Stimulated activated CD4-positive, alpha-beta T cell treated with anti-CD3 and anti-CD28 coated beads, Interleukin-1b, Interleukin-23, amount 100 ng/mL, for 24 hours (primary cell): ENCODE measurements at places on chromosomes 12 and 14.

DNA sequence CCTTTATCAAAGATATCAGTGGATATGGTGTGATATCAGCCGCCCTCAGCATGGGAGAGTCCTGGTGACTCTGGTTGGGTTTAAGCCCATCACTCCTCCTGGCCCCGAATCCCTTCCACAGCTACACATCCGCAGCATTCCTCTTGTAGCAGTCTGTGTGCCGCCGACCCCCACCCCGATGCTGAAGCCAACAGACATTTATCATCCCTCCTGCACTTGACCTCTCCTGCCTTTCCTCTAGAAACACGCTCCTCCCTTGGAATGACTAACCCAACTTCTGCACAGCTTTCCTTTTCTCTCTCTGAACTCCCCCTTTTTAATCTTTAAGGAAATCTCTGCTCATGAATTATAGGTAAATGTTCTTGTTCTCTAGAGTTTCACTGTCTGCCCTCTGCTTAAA lies 250.9 kb upstream of the FOXN3 start:
- no peak for DNase-seq

- no peak for DNase-seq
These were observed 37.4 kb downstream of the DAD1 start for GRCh38 chr14:22551605-22551997.

DNA sequence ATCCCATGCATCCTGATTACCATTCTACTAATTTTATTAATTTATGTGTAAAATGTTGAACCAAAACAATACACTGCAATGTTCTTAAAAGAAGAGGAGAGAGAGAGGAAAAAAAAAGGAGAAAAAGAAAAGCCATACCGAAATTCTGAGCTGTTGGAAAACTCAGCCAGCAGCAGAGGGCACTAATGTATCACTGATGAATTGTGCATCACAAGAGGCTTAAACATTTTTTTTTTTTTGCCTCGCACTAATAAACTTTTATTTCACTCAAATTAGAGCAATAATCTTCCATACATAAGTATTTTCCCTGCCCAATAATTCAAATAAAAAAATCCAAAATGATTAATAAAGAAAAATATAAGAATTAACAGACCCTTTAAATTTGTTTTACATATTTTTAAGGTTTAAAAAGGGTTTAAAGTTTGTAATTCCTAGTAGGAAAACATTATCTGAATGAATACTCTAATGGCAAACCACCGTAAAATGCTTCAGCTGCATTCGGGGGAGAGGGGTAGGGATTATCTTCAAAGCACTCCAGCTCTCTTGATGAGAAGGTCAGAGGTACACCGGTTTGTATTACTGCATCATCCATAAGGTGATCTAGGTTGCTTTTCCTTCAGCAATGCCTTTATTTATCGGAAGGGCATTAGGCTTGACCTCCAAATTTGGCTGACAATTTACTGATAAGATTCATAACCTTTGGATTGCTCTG lies 41.9 kb downstream of the ATP23 start:
- DNase-seq, result no peak

DNA sequence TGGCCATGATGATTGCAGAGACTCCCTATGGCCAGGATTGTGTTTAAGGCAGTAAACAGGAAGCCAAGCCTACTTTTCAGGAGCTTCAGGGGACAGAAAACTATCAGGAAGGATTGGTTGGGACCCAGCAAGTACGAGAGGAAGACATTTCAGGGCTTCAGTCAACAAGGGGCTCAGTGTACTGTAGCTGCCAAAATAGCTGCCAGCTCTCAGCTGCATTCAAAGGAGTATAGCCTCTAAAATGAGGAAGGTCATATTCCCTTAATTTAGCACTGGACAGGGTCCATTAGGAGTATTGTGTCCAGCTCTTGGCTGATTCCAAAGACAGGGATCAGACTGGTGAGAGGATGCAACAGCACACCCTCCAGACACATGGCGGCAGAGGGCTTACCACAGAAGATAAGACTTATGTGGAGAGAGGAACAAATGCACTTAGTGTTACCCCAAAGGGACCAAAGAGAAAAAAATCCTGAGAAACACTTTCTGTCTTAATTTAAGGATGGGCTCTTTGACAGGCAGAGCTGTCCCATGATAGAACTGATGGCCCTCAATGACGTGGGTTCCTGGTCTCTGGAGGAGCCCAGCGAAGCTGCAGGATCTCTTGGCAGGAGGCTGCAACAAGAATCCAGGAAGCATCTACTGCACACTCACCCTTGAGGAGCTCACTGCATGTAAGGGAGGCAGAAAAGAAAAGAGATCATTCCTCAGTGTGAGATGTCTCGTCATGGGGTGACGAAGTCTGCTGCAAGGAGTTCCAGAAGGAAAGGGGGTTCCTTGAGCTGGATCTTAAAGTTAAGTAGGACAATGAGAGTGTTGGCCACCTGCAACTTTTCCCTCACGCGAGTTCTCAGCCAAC lies 14.8 kb downstream of the BDKRB1 start:
- DNase-seq, result no peak

- no peak for DNase-seq
These were observed 40.7 kb downstream of the PLCZ1 start for GRCh38 chr12:18696971-18697602.

GRCh38 chr12:2683283-2684025 lies 111.3 kb upstream of the FKBP4 start:
- DNase-seq, result no peak

DNA sequence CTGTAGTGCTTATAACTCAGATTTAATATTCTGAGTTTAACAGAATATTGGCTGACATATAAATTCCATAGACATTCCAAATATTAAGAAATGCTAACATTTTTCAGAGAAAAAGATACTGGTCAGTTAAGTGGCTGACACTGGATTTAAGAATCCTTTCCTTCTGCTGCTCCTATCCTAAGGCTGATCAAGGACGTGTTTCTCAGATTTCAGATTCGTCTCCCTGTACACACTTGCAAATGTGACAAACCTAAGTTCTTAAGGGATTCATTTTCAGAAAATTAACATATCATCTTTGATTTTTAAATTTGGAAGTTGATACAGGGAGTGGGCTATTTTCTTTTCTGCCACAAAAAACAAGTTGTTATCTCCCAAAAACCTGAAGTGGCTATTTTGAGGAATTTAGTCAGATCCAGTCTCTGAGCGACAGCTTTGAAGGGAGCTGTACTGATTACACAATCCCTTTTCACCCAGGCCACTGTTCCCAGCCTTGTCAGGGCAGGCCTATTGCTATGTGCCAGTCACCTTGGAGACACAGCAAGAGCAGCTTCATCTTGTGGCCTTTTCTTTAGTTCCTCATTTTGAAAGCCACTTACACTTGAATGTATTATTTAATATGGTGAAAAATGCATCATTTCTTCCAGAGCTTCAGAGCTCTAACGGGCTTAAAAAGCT lies 370.6 kb downstream of the KCNH5 start:
- no peak for DNase-seq

DNA sequence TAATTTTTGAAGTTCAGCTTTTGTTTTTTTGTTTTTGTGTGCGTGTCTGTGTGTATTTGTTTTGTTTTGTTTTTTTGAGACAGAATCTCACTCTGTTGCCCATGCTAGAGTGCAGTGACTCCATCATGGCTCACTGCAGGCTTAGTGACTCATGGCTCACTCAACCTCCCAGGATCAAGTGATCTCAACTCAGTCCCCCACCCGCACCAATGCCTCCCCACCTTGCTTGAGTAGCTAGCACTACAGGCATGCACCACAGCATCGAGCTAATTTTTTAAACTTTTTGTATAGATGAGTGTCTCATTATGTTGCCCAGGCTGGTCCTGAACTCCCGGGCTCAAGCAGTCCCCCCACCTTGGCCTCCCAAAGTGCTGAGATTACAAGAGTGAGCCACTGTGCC lies 981.4 kb downstream of the BCL11B start:
- peak; percentile 7 for DNase-seq

DNA sequence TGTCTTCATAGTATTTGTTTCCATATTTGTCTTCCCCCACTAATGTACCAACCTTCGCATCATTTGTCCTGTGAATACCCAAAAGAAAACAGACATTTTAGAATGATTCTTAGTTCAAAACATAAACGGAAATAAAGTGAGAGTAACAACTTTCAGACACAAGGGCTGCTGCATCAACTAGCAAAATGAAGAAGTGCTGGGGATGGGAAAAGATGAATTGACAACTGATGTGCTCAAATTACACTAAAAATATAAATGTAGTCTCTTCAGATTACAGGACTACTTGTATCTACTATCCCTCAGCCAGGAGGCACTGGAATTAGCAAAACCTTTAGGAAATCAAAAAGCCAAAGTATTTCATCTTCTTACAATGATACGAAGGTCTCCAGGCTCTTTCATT lies 743 bp downstream of the NDUFA12 start:
- DNase-seq, result no peak

GRCh38 chr12:45296046-45296586 lies 80.2 kb downstream of the ANO6 start:
- DNase-seq, result no peak

- DNase-seq, result no peak
These were observed 23.7 kb upstream of the TMCC3 start for GRCh38 chr12:94674051-94674451.

DNA sequence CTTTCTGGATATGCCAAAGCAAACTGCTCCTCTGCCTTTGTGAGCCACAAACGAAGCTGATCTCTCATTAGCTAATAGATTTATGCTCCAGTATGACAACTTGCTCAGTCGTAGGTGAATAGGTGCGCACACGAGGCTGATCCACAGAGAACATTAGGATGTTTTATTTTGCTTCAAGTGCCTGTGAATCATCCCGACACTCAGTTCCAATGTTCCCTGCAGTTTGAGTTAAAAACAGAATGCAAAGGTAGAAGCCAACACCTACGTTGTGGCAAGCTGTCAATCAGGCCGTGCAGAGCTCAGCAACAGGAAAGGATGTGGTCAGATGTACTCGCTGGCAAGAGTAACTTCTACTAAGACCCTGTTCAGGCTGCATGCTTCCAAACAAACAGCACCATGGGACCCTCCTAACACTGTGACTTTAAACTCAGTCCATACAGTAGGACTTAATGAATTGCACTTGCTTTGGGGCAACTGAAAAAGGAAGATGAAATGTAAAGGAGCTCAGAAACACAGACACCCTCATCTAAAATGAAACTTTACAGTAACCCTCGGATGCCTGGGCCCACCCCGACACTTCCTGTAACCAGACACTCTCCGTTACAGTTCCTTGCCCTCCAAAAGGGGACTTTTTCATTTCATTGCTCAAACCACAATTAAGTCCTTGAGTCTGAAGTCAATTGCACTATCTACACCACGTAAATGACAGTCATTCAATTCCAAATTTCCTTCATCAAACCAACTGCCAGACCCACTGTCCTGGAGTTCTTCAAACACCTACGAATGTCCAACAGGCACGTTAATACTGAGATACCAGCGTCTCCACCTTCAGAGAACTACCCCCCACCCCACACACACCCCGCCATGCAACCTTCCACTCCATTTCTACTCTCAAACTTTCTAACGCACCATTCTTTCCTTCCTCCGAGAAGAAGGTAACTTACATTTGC lies 1.6 kb downstream of the CCDC88C start:
- DNase-seq, result no peak

GRCh38 chr12:111598637-111599452 lies at the start of gene ATXN2:
TSS of gene ATXN2 (minus strand) at chr12:111599315. CDS start at chr12:111599034, 281 bp downstream.
- DNase-seq, result peak; percentile 31

GRCh38 chr14:90970167-90970600 lies 90.3 kb downstream of the RPS6KA5 start:
- DNase-seq, result no peak

- DNase-seq, result no peak
These were observed 93.9 kb downstream of the PLBD1 start for GRCh38 chr12:14473707-14474287.

- DNase-seq, result no peak
These were observed 237.2 kb upstream of the SYT10 start for GRCh38 chr12:33676866-33677265.

GRCh38 chr14:58731465-58732293 lies 93.9 kb downstream of the DACT1 start:
- no peak for DNase-seq

- no peak for DNase-seq
These were observed 56.6 kb upstream of the ATXN7L3B start for GRCh38 chr12:74481078-74481477.

DNA sequence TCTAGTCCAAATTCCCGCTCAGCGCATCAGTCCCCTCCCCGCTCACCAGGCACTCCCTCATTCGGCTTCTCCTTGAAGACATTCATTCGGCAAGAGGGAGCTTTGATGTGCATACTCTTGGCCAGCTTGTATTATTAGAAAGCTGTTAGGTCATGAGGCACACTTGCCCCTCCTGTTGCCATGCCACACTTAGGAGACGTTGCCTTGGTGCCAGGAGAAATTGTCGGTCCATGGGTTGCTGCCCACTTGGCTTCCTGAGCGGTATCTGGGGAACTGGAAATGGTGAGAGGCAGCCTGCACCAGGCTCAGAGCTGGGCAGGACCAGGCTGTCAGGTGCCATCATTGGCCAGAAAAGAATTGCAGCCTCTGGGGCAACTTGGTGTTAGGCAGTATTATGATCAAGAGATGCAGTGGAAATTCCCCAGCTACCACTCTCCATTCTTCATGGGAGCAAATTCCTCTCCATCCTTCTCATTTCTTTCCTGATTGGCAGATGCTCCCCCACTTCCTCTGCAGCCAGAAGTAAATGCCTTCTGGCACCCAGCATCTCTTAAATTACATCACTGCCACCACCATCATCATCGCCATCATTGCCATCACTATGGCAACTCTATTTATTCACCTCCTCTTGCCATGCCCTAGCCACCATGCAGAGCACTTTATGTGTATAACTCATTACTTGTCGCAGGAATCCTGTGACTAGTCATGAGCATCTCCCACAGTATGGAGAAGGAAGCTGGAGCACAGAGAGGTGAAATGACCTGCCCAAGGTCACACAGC lies 12.4 kb downstream of the CABP1 start:
- DNase-seq, result no peak
